Left hindlimb (tissue), 1 donor: ENCODE measurements at places on chromosomes 2 and 18.

- no peak for DNase-seq
Observed at GRCh38 chr2:137123226-137123625, 357.9 kb downstream of the THSD7B start.

GRCh38 chr2:150588506-150588870 lies 101.0 kb upstream of the RND3 start:
- DNase-seq, result no peak

DNA sequence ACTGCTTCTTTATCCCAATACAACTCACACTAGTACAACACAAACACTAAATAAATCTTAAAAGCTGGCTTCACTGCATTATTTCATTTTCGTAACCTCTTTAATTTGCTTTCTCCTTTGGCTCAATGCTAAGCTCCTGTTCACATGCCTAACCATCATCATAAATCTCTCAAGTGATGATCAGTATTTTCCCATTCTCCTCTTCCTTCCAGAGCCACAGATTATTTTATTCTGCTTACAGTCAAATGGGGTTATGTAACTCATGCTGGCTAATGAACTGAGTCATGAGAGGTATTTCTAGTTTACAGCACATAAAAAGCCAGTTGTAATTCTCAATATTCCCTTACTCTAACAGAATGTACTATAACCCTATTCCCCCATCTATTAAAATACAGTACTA lies 350.4 kb upstream of the ZC3H15 start:
- no peak for DNase-seq

DNA sequence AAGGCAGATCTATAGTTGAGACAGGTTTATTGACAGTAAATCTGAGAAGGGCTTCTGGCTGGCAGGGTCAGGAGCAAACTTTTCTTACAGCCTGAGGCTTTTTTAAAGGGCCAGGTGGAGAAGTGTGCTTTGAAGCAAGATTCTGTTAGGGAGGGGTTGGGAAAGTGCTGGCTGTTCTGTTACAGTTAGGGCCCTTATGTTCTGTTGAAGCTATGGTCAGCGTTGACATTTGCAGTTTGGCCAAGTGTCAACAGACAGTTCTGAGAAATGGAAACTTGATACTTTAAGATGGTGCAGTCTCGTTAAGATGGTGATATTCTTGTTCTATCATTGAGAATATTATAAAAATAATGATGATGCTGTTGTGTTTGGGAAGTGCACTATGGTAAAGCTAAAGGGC lies 154.2 kb downstream of the RDH14 start:
- no peak for DNase-seq

DNA sequence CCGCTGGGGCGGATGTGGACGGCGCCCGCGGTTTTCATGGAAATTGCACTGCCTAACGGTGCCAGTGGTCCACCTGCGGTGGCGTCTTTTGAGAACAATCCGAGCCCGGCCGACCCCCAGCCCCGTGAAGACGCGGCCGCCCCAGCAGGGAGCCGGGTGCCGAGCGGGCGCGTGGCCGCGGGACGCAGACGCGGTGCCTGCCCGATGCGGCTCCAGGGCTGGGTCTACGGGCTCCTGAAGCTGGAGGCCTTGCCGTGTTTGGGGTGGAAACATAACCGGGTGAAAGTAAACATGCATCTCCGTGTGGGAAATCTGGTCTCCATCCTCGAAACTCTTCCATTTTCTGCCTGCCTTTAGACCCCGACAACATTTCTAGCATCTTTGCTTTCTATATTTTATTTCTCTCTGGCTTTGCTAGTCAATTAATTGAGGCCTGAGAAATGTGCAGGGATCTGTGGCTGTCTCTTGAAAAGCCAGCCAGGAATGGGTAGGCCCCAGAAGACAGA lies 572 bp downstream of the INPP4A start:
- peak; percentile 54 for DNase-seq

GRCh38 chr2:222318712-222319585 lies 20.2 kb upstream of the PAX3 start:
- DNase-seq, result peak; percentile 59

DNA sequence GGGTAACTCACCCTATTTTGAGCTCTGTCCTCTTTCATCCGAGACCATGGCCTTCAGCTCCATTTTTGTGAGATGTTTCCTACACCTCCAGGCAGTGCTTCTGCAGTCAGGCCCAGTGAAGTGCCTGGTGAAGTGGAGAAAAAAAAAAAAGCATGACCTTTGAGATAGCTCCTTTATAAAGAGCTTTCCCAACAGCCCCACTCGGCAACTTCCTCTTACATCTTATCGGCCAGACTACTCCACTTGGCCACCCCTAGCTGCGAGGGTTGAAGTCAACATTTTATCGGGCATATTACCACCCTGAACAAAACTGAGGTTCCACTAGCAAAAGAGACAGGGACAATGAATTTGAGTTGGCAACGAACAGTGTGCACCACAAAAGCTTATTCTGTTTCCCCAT lies 124.8 kb upstream of the RNF152 start:
- DNase-seq, result no peak

GRCh38 chr2:8009010-8009597 lies 672.8 kb upstream of the ID2 start:
- DNase-seq, result no peak

DNA sequence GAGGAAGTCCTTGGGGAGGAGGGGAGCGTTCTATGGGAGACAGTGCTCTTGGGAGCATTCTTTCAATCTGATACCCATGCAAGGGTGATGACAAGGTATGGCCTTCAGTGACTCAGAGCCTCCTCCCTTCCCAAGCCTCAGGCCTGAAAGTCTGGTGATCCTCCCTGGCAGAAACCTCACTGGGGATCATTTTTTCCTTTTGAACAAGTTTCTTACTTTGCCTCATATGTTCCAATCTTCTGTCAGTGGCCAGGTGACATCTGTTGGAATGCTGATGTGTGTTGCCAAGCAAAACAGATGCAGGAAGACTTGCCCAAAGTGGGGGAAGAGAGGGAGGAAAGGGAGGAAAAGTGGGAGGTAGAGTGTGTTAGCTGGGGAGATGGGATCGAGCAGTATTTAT lies 224.8 kb downstream of the NEDD4L start:
- DNase-seq, result peak; percentile 64

DNA sequence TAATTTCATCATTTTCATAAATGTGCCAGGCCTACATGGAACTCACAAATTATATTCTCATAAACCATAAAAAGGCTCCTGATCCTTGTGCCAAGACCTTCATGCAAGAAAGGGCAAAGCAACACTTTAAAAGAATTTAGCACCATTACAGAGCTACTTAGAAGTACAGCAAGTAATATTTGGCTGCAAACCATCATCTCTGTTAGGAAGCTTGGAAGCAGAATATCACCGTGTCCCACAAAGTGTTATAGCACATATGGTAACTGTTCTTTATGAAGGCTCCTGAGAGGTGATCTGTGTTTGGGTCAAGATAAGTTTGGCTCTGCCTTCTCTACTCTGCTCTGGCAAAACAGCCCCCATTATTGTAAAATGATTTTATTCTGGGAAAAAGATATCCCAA lies 59.7 kb upstream of the KCNJ3 start:
- no peak for DNase-seq

DNA sequence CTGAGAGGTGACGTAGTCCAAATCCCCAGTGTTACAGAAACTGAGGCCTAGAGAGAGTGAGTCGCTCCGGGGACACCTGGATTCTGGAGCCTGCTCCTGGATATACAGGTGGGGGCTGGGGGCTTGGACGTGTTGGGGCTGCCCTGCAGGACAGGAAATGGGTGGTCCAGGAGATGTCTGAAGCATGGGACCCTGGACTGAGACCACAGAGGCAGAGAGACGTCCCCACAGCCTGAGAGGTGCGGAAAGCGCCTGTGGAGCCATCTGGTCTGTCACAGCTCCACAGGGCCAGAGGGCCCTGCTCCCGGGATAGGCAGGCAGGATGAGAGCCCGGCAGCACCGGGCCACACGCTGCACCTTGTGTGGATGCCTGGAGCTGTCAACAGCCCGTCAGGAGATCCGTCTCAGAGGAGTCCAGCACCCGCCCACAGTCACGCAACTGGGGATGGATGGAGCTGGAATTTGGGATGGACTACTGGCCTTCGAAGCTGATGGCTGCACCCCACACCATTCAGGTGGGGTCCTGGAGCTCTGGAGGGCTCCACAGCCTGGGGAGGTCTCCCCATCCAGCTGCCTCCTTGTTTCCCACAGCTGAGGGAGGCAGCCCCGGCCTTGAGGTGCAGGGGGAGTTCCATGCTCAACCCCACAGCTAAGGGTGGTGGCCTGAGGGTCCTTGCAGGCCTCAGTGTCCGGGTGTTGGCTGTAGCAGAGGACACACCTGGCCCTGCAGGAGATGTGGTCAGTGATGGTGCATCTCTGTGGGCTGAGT lies 303.0 kb downstream of the NDUFA10 start:
- DNase-seq, result no peak
